ENCODE measurements at places on chromosomes 11 and 22.

GRCh38 chr22:18991821-18992442, 55.8 kb upstream of the PRODH start:
- no peak for DNase-seq

GRCh38 chr11:124612567-124613246, 1.5 kb downstream of the PANX3 start:
- DNase-seq, result no peak

- DNase-seq, result no peak
Observed at GRCh38 chr11:78192223-78192719, 3.6 kb downstream of the USP35 start.

DNA sequence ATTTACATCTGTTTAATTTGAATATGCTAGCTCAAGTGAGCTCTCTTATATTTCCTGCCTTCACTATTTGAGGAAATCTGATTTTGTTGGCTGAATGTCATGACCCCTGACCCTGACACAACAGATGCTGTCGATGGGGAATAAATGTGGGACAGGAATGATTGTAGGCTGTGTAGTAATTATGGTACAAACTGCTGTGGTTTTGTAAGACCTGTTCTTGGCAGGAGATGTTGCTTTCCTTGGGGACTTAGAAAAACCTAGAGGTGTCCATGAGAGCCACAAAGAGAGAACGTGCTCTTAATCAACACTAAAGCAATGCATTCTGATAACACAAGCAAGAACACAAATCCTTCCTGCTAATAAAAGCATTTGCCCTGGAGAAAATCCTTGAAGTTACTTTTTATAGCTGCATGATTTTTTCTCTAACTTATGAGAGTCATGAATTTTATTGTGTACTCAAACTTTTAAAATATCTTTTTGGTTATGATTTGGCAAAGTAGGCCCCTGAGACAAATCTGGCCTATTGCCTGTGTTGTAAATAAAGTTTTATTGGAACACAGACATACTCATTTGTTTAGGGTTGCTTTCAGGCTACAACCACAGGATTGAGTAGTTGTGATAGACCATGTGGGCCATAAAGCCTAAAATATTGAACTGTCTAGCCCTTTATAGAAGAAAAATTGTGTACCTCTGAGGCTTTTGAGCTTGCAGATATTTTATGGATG, 90.2 kb downstream of the DDX10 start:
- no peak for DNase-seq

- DNase-seq, result no peak
Observed at GRCh38 chr11:8283100-8283464, 19.4 kb upstream of the LMO1 start.

GRCh38 chr11:74559110-74559933, 33.1 kb upstream of the POLD3 start:
- no peak for DNase-seq
